ENCODE measurements at places on chromosomes 6 and 20.
A peak's percentile ranks its signal among the peaks of the same experiment; 100 is the strongest.

- DNase-seq, result no peak
Observed at GRCh38 chr6:701700-702479, 9.0 kb upstream of the EXOC2 start.

- no peak for DNase-seq
Observed at GRCh38 chr6:47481806-47482205, 4.2 kb downstream of the CD2AP start.

- no peak for DNase-seq
Observed at GRCh38 chr20:38052870-38053269, 19.3 kb downstream of the RPRD1B start.

DNA sequence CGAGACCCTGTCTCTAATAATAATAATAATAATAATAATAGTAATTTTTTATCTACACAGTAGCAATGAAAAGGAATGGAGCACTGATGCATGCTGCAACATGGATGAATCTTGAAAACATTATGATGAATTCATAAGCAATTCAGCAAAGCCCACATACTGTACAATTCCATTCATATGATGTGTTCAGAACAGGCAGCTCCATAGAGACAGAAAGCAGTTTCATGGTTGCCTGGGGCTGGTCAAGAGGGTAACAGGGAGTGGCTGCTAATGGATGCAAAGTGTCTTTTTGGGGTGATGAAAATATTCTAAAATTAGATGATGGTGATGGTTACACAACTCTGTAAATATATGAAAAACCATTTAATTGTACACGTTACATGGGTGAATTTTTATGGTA is 43.6 kb downstream of the SLC24A3 start:
- no peak for DNase-seq

- DNase-seq, result peak; percentile 70
Observed at GRCh38 chr20:35303735-35304491, 11.7 kb upstream of the FAM83C start.

- no peak for DNase-seq
Observed at GRCh38 chr6:117494283-117494682, 11.8 kb downstream of the DCBLD1 start.

All from effector memory CD4-positive, alpha-beta T cell (primary cell).